ENCODE measurements at places on chromosomes 4 and X.

- DNase-seq: no peak
These were observed 33.4 kb upstream of the NKX3-2 start for GRCh38 chr4:13577660-13578059.

- DNase-seq: no peak
These were observed 405.2 kb downstream of the FAT4 start for GRCh38 chr4:125719987-125720386.

- DNase-seq: no peak
These were observed 69.1 kb upstream of the UCP1 start for GRCh38 chr4:140637836-140638235.

GRCh38 chr4:140839888-140840790 is 84.0 kb upstream of the TBC1D9 start:
- no peak for DNase-seq

- no peak for DNase-seq
These were observed 61.6 kb downstream of the KDM5C start for GRCh38 chrX:53163436-53163835.

- no peak for DNase-seq
These were observed 83.3 kb upstream of the VCX2 start for GRCh38 chrX:8254401-8254800.

- no peak for DNase-seq
These were observed 275.2 kb downstream of the TENM3 start for GRCh38 chr4:182518421-182518820.

- DNase-seq: no peak
These were observed 52.2 kb downstream of the NALF2 start for GRCh38 chrX:69556060-69557011.

DNA sequence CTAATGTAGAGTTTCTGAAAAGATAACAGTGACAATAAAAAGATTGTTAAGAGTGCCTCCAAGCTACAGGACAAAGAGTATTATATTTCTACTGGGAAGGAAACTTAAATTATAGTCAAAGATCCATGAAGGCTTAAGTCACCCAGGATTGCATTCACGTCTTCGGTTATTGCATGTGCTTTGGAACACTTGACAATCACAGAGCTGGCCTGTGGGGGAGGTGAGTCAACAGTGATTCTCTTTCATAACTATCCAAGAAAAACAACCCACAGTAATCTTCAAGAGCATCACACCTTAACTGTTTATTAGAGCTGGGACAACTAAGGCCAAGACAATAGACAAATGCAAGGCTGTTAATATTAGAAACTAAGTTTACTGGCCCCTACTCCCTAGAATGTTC is 40.3 kb downstream of the PDGFC start:
- DNase-seq: peak; percentile 57

GRCh38 chr4:169153481-169154087 is 117.2 kb downstream of the SH3RF1 start:
- DNase-seq: no peak

DNA sequence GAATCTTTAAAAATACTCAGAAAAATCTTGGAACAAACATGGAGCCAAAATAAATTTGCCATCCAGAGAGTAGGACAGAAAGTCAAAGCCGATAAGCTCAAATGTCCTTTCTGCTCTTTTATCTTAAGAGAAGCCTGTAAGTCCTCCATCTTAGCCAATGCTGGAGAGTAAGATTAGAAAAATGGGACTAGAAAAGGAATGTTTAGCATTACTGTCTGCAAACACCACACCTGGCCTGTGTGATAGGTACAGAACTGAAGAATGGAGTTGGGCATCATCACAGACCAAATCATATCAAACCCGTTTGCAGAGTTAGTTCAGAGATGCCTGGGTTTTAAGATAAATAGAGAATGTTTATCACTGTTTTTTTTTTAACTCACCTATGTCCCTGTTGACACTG is 10.5 kb upstream of the SLC39A8 start:
- no peak for DNase-seq

DNA sequence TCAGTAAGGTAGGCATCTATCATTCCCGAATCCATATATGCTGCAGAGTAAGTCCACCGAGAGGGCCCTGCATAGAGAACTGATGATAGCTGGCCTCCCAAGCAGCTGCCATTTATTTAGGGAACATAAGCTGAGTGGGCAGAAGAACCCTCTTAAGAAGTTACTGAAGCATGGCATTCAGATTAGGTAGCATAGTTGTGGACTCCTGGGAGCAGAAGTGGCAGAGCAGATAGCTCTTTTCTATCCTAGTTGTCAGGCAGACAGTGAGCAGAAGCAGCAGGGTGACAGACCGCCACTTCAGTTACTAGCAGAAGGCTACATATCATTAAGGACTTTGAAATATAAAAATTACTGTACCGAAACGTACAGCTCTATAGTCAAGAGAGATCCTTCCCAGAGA is 454.7 kb downstream of the PPP4R3C start:
- DNase-seq: no peak

DNA sequence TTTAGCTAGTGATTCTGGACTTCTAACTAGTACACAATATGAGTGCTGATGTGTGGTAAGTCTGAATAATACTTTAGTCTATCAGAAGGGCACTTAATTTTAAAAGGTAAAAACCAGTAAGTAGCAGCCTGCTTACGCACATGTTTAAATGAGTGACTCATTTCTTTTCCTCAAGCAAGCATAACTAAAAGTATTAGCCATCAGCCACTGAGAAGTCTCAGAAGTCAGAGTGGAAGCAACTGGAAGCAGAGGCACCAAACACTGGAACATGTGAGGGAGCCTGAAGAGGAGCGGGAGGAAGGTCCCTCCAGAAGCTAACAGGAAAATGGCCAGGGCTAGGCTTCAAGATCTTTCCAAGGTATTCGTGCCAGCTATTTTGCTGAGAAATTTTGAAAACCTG is 257.7 kb downstream of the RAPGEF2 start:
- peak; percentile 87 for DNase-seq

DNA sequence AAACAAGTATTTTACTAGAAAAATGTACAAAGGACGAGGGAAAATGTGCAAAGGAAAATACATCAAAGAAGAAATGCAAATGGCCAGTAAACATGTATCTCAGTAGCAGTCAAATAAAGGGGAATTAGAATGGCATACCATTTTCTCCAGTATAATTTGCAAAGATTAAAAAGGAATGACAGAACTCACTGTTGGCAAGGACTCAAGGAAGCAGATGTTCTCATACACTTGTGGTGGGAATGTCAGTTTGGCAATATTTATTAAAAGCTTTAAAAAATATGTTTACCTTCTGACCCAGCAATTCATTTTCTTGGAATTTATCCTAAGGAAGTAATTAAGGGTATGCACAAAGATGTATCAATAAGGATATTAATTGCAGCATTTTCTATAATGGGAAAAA is 7.6 kb downstream of the CLCN5 start:
- DNase-seq: peak; percentile 16

- no peak for DNase-seq
These were observed 176.9 kb downstream of the PDHA2 start for GRCh38 chr4:96016634-96017299.

DNA sequence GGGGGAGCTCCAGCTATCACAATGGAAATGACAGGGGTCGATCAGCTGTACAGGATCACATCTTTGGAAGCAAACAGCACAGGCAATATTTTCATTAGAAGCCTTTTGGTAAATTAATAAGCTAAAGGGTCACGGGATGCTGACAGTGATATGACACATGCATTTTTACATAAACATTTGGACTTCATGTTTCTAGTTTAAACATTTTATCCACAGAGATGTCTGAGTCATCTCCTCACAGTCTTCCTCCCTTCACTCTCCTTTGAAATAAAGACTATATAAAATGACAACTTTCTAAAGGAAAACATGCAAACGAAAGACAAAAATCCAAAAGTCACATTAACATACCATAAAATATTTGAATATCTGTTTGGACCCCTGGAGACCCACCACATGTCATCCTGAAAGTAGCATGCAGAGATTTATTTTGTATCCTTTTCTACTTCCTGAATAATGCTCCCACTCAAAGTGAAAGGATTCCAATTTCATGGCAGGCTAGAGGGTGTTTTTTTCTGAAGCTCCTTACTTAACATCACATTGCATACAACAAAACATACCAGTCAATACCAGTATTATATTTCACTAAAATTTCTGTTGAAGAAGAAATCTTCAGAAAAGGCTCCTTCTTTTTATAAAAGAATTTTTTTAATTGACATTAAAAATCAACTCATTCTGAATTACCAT is 200.1 kb upstream of the PPARGC1A start:
- DNase-seq: no peak

DNA sequence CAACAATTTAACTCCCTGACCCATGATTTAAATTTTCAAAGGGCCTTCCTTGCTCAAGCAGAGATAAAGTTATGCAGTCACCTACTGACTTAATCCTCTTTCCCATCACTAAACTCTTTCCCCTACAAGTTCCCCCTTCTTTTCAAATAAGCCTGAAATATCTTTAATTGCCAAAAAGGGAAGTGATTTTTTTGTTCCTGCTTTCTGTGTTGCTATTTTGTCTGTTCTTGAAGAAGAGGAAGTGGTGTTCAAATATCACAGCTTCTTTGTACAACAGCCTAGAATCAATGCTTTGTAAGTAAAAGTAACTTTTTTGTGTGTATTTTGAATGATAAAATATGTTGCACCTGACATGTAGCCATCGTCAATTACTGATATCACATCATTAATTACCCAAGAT is 595.9 kb downstream of the CENPC start:
- DNase-seq: no peak

GRCh38 chr4:81648576-81649275 is 177.0 kb upstream of the RASGEF1B start:
- DNase-seq: no peak

GRCh38 chr4:136136601-136137000 is 1395.7 kb downstream of the PCDH18 start:
- DNase-seq: no peak

DNA sequence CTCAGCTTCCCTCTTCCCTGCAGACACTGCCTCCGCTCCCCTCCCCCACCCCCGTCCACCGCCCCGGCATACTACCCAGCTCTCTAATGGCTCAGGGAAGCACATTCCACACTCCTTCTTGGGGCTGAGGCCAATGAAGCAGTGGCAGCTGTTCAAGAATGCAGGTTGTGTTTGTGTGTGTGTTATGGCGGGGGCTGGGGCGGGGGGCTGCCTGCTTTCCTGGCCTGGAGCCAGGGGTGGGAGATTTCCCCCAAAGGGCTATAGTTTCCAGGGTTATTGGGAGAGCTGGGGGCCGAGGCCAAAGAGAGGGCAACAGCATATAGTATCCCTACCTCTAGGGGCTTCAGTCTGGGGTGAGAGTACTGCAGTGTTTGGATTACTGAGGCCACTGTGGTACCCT is 149.4 kb downstream of the EFNB1 start:
- DNase-seq: no peak

GRCh38 chrX:66684196-66684595 is 45.3 kb upstream of the EDA2R start:
- no peak for DNase-seq

DNA sequence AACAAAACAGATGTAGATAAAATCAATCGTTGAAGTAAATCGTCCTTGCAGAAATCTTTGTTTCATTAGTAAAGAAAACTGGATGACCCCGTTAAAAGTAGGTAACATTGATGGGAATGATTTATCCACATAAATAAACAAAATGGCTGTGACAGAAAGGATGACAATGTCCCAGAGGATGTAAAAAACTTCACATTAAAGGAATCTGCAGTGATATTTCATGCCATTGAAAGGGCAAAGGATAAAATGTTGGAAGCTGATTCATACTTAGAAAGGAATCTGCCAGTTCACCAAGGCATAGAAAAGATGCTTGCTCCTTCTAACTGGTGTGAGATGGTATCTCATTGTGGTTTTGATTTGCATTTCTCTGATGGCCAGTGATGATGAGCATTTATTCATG is 24.2 kb upstream of the EPGN start:
- DNase-seq: peak; percentile 35

DNA sequence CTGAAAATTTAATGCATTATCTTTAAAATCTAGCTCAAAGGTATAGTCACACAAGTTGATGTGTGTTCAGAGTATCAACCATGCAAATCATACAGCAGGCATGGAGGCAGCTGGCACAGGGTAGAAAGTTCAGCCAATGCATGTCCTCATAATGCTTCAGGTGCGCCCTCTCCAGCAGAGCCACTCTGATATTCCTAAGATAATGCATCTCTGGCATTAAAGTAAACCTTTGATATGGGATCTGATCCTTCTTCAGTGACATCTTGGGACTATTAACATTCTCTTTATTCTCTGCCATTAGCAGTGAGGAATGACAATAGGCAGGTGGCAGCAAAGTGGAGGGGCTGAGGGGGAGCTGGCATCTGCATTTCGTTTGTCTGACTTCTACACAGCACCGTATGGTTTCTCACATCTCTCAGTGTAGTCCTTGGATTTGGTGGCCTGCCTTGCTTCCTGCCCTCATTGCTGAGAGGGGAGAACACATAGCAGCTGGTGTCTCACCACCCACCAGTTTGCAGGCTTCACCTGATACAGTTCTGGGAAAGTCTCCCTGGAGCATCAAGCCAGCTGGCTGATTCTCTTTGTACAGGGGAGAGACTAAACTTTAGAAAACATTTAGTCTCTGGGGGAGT is 168.7 kb upstream of the TBC1D9 start:
- DNase-seq: no peak

- no peak for DNase-seq
These were observed 19.9 kb downstream of the SEPTIN11 start for GRCh38 chr4:76969495-76969894.

DNA sequence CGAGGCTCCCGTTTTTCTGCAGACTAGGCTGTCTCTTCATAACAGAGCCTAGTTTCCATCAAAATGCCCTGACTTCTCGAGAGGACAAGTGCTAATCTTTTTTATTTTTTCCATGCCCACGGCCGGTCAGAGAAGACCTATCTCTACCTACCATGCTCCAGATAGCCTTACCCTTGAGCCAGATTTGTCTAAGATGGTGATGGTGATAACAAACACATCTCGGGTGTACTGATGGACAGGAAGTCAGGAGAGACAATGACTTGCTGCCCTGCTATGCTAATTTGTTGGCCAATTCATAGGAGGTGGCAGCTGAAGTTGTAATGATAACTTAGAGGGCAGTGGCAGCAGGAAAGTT is 42.2 kb upstream of the NKRF start:
- DNase-seq: no peak

DNA sequence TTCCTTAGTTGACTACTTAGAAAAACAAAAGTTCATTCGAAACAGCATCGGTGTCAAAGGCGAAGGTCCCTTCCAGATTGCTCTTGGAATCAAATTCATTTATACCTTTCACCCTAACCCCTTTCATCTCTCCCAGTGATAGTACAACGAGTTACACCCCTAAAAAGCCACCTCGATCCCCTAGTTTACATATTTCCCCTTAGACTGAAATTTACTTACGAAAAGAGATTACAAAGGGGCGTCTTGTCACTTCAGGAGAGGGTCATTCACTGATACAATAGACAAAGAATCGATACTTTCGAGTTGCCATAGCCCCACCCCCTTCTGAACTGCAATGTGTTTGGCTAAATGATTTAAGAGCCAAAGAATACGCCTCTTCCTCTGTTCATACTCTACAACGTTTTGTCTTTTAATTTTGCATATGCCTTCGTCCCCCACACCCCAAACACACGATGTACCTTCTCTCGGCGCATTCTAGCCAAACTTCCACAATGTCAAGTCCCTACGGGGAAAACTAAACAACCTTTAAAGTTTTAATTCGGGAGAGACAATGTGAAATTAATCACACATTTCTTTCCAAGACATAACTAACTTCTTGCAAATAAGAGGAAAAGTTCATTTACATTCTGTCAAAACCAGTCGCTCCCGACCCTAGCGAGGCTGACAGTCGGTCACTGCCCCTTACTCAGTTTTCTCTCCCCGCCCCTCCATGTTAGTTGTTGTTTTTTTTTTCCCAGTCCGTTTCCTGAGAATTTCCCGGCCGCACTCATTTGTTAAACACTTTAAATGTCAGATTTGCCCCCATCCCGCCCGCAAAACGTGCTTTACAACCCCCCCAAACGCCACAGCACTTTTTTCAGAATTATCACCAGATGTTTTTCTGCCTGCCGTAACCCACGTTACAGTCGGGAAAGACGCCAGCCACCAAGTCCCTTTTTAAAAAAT is 88.6 kb downstream of the HPRT1 start:
- no peak for DNase-seq
